ENCODE measurements at places on chromosomes 2 and 18. TPM values are rescaled to one million over a fixed set of nuclear protein-coding genes. Genes with fewer than 3 reads are reported as not detected.

DNA sequence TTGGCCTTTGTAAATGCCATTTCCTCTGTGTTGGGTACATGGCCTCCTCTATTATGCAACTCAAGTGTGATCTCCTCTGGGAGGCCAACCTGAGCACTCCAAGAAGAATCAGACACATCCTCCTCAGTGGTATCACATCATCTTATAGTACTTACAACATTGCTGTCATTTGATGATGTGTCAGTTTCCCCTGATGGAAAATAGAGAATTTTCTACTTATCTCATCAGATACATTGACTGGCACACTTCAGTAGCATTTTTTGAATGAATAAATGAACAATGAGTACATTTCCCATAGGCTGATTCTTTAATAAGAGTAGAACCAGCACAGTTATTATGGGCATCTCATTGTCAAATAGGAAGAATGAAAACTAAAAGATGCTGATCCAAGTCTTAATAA, 86.6 kb upstream of the NXPH2 start:
- DNase-seq, result no peak

The MALL gene
- total RNA-seq, result not detected

The COBLL1 gene
- total RNA-seq, result 0.36 TPM

The BOLL gene
- total RNA-seq, result not detected

The SH2D6 gene
- 0.77 TPM for total RNA-seq

The RAX gene
- not detected for total RNA-seq

All from activated CD8-positive, alpha-beta T cell treated with anti-CD3 and anti-CD28 coated beads for 36 hours (primary cell).